ENCODE measurements at places on chromosomes 6 and 20. TPM values are rescaled to one million over a fixed set of nuclear protein-coding genes. Genes with fewer than 3 reads are reported as not detected.

The MCHR2 gene
- total RNA-seq: not detected

The SMIM26 gene
- 67.1 TPM for total RNA-seq

The ADAM33 gene
- not detected for total RNA-seq

The NTSR1 gene
- 0.10 TPM for total RNA-seq

The CLDN20 gene
- not detected for total RNA-seq

The PAK5 gene
- not detected for total RNA-seq

The CARMIL1 gene
- total RNA-seq: 3.6 TPM
